Right atrium auricular region (tissue), 2 donors: ENCODE measurements at places on chromosomes 1 and 21. TPM values are rescaled to one million over a fixed set of nuclear protein-coding genes. Genes with fewer than 3 reads are reported as not detected.
A peak's percentile ranks its signal among the peaks of the same experiment; 100 is the strongest.

The BRINP2 gene
- total RNA-seq = 0.96 TPM

DNA sequence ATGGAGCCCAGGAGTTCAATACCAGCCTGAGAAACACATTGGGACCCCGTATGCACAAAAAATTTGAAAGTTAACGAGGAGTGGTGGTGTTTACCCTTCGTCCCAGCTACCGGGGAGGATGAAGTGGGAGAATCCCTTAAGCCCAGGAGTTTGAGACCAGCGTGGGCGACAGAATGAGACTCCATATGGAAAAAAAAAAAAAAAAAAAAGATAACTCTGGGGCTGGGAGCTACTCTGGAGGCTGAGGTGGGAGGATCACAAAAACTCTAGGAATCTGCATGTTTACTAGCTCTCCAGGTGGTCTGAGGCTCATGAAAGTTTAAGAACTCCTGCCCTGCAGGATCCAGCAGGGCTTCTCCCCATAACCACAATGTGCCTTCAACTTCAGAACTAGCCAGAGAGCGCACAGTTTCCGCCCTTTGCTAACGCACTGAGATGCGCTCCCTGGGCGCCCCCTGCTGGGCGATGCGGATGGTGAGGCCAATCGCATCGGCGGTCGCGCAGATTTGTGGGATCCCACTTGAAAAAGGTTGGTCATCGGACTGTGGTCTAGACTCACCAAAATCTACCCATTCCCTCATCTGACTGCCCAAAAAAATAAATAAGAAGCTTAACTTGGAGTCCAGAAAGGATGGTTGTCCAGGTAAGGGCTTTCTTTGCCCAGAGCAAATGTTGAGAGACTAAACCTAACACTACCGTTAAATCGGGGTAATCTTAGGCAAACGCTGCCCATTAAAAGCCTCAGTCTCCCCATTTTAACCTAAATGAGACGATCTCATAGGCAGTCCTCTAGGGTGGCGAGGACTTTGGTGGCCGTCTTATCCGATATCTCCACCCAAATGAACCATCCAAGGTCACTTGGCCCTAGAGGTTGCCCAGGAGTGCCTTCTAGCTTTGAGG is 8.8 kb downstream of the ZNF683 start:
- peak; percentile 76 for DNase-seq

GRCh38 chr1:213444224-213444623 is 393.2 kb downstream of the RPS6KC1 start:
- no peak for DNase-seq

- no peak for DNase-seq
These were observed 6.2 kb downstream of the PKNOX1 start for GRCh38 chr21:42980312-42981213.

The KLF17 gene
- total RNA-seq = not detected

- no peak for DNase-seq
These were observed 208.8 kb upstream of the ADGRL4 start for GRCh38 chr1:79215311-79215710.

GRCh38 chr1:78006521-78006920 is 1.8 kb downstream of the DNAJB4 start:
- DNase-seq = no peak

The TMEM50B gene
- total RNA-seq = 41.0 TPM

DNA sequence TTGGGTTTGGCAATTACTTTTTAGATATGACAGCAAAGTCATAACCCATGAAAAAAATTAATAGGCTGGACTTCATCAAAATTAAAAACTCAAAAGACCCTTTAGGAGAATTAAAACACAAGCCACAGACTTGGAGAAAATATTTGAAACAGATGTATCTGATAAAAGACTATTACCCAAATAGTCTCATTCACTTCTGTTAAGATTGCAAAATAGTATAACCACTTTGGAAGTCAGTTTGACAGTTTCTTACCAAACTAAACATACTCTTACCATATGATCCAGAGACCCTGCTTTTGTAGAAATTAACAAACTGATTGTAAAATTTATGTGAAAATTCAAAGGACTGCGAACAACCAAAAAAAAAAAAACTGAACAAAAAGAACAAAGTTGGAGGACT is 32.5 kb upstream of the SLC44A3 start:
- DNase-seq = no peak

- DNase-seq = no peak
These were observed 30.0 kb downstream of the SOX13 start for GRCh38 chr1:204102739-204103430.

The HMGN2 gene
- total RNA-seq = 76.9 TPM

The DNAJC6 gene
- 17.3 TPM for total RNA-seq

DNA sequence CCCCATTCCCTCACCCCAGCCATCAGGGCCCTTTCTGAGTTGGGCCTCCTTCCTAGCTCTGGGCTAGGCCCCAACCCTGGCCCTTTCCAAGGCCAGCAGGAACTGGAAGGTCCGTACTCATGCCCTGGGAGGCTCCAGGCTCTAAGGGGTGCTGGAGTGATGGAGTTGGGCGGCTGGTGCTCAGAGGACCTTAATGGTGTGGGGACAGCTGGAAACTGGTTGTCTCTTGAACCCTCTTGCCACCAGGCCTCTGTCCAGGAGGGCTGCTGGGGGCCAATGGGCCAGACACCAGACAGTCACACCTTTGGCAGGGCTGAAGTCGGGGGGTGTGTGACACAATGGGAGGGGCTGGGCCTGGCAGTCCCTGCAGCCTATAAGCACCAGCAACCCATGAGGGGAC is 9.2 kb upstream of the PADI1 start:
- DNase-seq = peak; percentile 2

DNA sequence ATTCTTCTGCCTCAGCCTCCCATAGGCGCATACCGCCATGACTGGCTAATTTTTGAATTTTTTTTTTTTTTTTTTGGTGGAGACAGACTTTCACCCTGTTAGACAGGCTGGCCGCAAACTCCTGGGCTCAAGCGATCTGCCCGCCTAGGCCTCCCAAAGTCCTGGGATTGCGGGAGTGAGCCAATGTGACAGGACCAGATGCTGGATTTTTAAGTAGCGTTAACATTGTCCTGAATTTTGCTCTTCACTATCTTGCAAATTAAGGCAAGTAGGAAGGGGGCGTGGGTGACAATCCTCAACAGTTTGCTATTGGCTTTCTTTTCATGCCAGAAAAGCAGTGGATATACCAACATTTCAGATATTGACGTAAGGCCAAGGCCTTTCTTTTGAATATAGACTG is 49.7 kb upstream of the TSNAX start:
- no peak for DNase-seq

- no peak for DNase-seq
These were observed 140.7 kb upstream of the VAMP3 start for GRCh38 chr1:7630378-7630777.

GRCh38 chr1:55786396-55786795 is 571.2 kb upstream of the USP24 start:
- no peak for DNase-seq

The HAO2 gene
- not detected for total RNA-seq

GRCh38 chr21:25960402-25960801 is 210.2 kb downstream of the APP start:
- DNase-seq = no peak

GRCh38 chr1:36918604-36919003 is 115.7 kb downstream of the GRIK3 start:
- no peak for DNase-seq

GRCh38 chr1:212158912-212159796 is 123.6 kb downstream of the DTL start:
- DNase-seq = no peak

DNA sequence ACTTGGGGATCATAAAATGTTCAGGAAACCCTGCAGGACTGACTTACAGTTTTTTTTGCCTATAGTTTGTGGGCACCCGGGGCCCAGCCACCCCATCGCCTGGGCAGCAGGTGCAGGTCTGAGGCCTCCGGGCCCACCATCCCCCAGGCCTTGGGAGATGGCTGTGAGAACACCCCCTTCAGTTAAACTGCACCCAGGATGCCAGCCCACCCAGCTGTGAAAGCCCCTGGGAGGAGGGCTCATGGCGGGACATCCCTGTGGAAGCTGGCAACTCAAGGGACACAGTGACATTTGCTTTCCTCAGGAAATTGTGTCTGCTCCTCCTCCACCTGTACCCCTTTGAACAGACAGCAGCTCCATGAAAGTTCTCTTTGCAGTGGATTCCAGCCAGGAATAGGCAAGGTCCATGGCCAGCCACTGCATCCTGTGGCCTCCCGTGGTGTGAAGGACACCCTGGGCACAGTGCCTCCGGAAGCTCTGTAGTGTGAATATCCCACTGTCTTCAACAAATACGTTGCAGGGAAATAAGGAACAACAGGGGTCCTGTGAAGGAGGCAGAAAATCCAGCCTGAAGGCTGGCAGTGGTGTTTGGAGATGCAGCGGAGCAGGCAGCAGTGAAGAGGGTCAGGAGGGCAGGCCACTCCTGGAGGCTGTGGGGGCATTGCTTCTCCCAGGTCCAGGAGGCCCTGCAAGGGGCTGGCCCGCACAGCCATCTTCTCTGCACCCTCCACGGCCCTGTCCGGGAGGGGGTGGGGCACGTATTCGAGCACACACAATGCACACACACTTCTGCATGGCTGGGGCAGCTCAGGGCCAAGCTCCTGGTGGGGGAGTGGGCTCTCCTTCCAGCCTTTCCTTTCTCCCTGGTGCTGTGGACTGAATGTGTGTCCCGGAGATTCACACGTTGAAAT is 2.1 kb upstream of the OBSCN start:
- no peak for DNase-seq

- no peak for DNase-seq
These were observed 41.7 kb upstream of the DISC1 start for GRCh38 chr1:231584921-231585320.

- DNase-seq = no peak
These were observed 218.7 kb upstream of the FOXD3 start for GRCh38 chr1:63103682-63104081.

GRCh38 chr1:156656806-156657740 is 15.2 kb downstream of the BCAN start:
- DNase-seq = peak; percentile 85

DNA sequence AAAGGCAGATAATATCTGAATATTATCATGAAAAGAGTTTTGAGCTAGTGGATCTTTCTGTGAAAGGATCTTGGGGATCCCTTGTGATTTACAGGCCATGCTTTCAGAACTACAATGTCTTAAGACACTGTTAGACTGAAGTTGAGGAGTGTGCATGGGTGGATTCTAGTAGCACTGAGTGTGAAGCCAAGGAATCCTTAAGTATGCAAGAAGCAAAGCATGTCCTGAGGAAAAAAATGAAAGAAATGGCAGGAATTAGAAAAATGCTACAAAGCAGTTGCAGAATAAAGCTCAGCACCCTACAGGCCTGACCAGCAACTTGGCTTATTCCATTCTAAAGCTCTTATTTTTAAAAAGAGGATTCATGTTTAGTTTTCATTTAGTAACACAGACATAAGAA is 11.9 kb downstream of the STX6 start:
- DNase-seq = no peak

DNA sequence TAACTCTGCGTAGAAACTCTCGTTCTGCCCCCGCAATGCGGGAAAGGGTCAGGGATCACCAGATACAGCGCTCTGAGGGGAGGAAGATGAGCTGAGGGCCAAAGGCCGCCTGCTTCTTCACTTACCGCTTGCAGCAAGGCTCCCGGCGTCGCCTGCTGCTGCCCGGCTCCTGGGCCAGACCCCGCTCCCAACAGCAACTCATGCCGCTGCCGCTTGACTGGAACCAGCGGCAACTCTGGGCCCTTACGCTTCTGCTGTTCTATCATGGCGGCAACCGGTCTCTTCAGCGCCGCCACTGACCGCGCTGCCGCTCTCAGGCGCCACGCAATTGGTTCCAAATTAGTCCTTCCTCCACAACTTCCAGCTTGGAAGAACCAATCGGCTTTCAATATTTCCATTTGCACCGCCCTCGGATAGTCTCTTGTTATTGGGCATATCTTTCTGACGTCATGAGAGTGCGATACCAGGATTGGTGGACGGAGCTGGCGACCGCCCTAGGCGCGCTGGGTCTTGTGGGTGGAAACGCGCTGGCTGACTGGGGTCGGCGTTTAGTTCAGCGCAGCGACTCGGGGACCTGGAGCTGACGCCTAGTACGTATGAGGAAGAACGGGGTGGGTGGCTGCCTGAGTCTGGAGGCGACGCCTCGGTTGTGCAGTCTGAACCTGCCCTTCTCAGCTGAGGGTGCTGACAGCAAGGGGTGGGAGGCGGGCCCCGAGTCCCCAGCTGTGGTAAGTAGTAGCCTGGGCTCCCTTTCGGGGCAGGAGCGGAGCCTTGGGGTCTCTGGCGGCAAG is at the start of the genes SNRNP40 and ZCCHC17:
Gene SNRNP40 (minus strand): TSS at position 303 of the 791 bp plus-strand sequence. CDS start 37 bp downstream, at position 266.
Gene ZCCHC17 (plus strand): TSS at position 547 of the 791 bp plus-strand sequence. CDS start 13,067 bp downstream, outside the sequence.
- peak; percentile 99 for DNase-seq

DNA sequence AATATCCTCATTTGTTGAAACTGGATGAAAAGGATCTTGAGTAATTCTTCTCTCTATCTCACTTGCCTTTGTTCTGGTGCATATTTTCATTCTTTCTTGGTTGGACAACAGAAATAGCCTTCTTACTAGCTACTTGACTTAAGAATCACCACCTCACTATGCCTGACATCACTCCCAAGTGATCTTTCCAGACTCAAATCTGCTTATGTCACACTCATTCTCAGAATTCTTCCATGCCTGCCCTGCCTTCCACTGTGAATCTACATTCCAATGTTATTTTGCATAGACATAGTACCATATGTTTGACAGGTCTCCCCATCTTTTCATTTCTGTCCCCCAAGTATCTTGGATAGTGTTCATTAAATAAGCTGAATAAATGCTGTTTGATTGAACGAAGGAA is 78.5 kb upstream of the DPYD start:
- DNase-seq = no peak

The LCE6A gene
- not detected for total RNA-seq

GRCh38 chr1:61028136-61028535 is 54.2 kb upstream of the NFIA start:
- DNase-seq = no peak
